ENCODE measurements at places on chromosomes 4 and X.
A peak's percentile ranks its signal among the peaks of the same experiment; 100 is the strongest.

DNA sequence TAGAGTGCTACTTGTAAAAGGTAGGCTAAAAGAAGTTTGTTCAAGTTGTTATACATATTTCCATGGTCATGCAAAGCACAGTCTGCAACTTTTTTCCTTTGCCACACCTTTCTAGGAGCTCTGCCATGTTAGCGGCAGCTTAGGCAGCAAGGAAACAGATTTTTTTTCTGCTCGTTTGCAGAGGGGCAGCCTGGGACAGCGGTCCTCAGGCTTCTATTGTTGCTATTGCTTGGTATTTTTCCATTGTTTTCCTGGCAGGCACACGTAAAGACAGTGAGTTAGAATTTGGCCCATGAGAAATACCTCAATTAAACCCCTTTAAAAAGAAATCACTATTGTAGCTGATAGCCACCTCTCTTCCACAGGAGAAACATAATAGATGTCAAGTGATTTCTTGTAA lies 391.4 kb downstream of the SH2D1A start:
- DNase-seq, result no peak

- DNase-seq, result no peak
Observed at GRCh38 chr4:7910952-7911578, 28.6 kb downstream of the AFAP1 start.

DNA sequence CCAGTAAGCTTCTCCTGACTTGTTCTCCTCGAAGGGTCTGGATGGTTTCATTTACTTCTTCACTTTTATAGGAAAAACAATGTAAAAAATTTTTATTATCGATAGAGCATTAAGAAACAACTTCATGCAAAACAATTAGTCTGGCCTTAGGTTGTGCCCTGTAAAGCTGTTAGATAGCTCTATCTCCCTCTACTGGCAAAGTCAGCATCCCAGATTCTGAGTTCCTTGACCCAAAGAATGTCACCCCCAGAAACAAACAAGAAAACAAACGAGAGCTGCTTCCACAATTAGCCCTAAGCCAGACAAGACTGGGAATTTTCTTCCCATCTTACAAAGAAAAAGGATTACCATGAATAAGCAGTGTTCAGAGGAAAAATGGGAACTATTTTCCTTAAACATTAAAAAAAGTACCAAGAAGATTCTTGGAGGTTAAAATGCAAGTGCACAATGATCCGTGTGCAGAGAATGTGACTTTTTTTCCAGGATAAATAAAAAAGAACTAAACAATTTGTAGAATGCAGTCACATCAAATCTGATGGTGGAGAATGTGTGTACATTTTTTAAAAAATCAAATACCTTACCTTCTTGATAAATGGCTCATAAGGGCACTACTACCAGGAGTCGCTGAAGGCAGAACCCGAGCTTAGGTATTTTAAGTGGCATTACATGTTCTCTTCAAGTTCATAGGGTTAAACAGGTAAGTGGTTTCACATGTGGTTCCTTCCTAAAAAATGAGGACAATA lies 293.2 kb downstream of the FBXO8 start:
- peak; percentile 34 for DNase-seq

GRCh38 chr4:110967936-110968335 lies 345.1 kb upstream of the PITX2 start:
- DNase-seq, result no peak

DNA sequence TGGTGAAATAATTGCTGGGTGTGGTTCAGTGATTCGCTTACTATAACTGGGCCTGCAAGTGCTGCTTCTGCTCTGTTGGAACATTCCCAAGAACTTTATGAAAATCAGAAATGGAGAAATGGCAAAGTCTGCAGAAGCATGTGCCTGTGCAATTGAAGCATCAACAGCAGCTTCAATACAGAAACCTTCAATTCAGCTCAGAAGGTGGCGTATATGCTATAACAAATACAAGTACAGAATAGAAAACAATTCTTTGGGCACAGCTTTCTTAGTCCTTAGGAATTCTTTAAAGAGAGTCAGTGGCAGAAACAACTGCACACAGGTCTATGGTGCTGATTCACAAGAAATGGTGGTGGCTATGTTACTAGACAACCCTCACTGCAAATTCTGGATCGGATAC lies 18.0 kb upstream of the PDHA2 start:
- DNase-seq, result peak; percentile 25

DNA sequence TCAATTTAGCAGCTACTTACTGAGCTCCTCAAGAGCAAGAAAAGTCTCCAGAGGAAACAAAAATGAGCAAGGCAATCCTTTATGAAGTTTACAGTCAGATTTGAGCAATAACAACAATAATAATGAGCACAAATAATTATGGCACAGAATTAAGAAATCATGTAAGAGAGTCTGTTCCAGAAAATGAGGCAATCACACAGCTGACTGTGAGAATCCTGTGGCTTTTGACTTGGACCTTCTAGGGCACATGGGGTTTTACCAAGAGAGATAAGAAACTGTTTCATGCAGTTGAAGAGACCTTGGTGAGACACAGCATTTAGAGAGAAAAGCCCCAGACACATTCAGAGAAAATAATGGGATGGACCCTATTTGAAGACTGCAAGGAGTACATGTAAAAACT lies 362.6 kb upstream of the MAGEB2 start:
- DNase-seq, result no peak

- DNase-seq, result no peak
Observed at GRCh38 chrX:85499400-85499799, 119.9 kb upstream of the POF1B start.

GRCh38 chr4:169098969-169099690 lies 89.1 kb upstream of the CBR4 start:
- no peak for DNase-seq

GRCh38 chr4:31009926-31010325 lies 289.8 kb downstream of the PCDH7 start:
- DNase-seq, result no peak

All from pons (tissue), 1 donor.